Aorta (tissue), 5 donors: ENCODE measurements at places on chromosomes 3 and 15. TPM values are rescaled to one million over a fixed set of nuclear protein-coding genes. Genes with fewer than 3 reads are reported as not detected.

GNAT1 gene
- total RNA-seq: not detected

- no peak for DNase-seq
Observed at GRCh38 chr3:131795390-131796090, 239.3 kb downstream of the CPNE4 start.

DNA sequence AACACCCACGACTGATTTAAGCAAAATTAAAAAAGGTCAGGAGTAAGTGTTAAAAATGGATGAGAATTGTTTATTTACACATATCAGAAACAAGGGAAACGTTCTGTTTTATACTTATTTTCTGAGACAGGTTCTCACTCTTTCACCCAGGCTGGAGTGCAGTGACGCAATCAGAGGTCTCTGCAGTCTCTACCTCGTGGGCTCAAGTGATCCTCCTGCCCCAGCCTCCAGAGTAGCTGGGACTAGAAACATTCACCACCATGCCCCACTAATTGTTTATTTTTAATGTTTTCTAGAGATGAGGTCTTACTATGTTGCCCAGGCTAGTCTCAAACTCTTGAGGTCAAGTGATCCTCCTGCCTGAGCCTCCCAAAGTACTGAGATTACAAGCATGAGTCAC, 1080.3 kb downstream of the ROBO1 start:
- DNase-seq: no peak

LAMB2 gene
- 707 TPM for total RNA-seq

KBTBD13 gene
- total RNA-seq: 1.5 TPM

DNA sequence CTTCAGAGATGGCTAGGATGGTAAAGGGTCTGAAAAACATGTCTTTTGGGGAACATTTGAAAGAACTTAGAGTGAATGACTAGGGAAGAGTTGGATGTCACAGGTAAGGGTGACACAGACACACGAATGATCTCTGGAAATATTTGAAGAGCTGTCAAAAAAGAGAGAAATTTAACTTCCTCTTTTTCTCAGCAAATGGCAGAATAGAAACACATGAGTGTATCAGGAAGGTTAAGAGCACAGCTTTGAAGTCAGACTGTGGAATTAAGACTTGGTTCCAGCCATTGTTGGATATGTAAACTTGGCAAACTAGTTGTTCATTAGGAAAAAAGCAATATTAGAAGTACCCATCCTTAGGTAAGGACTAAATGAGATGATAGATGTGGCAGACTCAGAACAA, 117.7 kb downstream of the IMPG2 start:
- DNase-seq: no peak

- DNase-seq: no peak
Observed at GRCh38 chr3:101278727-101279126, 41.6 kb downstream of the IMPG2 start.

HIGD2B gene
- total RNA-seq: not detected

C2CD4B gene
- total RNA-seq: 4.4 TPM

DISP2 gene
- 0.60 TPM for total RNA-seq

CLRN1 gene
- total RNA-seq: not detected

DNA sequence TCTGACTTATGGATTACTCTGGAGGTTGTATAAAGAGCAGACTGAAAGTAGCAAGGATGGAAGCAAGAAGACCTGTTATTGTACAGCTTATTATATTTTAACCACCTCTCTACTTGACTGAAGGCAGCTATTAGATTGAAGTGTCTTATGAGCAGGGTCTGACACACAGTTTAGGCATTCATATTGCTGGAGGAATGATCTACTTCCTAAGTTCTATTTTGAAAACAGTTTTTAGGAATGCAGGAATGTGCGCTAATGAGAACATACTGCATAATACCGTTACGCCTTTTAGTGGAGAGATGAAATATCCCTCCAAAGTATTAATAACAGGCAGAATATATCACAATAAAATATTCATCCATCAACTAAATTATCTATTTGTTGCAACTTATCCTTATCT, 193.3 kb downstream of the ISL2 start:
- DNase-seq: no peak

RPL29 gene
- total RNA-seq: 792 TPM

TEX9 gene
- total RNA-seq: 3.9 TPM

DNA sequence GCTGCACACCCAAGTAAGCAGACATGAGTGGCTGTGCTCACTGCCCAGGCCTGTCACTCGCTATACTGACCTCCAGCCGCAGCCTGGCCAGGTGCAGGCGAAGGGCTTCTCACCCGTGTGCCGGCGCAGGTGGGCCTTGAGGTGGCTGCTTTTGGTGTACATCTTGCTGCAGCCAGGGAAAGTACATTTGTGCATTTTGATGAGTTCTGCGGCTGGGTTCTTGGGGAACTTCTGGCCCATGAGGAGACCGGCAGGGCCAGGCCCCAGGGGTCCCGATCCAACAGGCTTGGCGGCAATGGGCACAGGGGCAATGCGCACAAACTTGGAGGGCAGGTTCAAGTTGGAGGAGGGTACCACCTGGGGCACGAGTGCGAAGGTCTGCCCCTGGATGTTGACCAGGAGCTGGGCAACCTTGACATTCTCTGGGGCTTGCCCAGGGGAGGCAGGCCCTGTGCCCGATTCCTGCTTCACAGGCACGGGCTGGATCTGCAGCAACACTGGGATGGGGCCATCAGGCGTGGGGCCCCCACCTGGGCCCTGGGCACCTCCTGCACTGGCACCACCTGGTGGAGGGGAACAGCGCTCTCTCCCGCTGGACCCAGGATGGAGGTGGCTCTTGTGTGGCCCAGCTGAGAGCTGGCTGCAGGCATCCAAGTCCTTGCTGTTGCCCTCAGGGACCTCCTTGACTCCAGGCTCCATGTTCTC, 5.3 kb downstream of the KLF15 start:
- DNase-seq: peak; percentile 34
